ENCODE measurements at places on chromosomes 4 and X.

DNA sequence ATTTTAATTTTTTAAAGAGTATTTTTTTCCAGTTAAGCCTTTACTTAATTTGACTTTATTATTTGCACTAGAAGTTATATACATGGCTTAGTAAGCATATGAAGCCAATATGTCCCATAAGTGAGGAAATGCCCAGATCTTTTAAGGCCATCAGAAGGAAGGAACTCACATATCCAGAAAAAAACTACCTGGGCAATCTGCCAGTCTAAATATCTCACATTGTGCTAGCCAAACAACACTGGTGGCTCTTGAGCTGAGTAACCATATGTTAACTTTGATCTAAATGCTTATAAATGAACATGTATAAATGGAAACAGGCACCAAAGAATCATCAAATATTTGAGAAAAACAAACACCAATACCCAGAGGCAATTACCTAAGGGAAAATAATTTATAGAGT is 138.6 kb upstream of the APOOL start:
- peak; percentile 13 for DNase-seq

- DNase-seq, result no peak
Observed at GRCh38 chr4:3314706-3315260, 22.0 kb downstream of the RGS12 start.

DNA sequence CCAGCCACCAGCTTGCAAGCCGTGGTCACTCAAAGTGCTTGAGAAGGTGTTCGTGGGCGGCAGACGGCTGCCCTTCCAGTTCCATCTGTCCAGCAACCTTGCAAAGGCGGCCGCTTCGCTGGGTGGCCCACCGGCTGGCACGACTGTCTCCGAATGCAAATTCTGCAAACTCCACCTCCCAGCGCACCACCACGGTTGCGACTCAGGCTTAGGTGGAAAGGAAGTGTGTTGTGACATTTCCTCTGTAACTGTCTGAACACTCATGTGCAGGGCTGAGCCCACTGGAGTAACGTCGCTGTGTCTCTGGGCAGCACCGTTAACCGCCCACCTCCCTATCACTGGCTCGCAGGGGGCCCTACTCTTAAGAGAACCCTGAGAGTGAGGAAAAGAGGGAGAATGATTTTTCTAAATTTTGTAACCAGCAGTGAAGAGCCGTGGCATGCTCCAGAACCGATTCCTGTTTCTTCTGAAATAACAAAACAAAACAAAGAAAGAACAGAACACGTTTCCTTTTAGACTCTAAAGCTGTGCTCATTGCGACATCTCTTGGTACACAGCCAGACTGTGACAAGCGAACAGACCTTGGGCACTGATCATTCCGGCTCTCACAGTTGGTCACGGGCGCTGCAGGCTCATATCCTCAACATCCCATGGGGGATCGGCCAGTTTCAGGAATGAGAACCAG is at the start of gene P2RY8:
P2RY8 (minus strand) TSS at position 155 of the 685 bp plus-strand sequence. CDS start 70,627 bp downstream, outside the sequence.
- no peak for DNase-seq

- no peak for DNase-seq
Observed at GRCh38 chr4:38523524-38524448, 140.2 kb upstream of the KLF3 start.

DNA sequence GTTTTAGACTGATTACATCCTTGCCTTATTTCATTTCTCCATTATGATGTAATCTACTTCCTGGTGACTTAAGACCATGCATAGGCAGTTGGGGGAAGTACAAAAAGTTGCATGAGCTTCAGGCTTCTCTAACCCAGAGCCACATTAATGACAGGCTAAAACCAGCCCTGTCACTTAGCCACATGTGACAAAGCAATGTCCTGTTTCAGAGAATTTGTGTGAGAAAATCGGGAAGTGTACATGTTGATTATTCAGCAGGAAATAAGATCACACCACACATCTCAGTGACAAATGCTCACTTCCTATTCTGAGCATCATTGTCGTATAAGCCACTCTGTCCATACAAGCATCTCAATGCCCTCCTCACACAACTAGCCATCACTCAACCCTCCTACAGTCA is 98.5 kb upstream of the MAGEB16 start:
- no peak for DNase-seq

- DNase-seq, result no peak
Observed at GRCh38 chr4:134201216-134202161, at the start of gene PABPC4L. TSS of gene PABPC4L (minus strand) at chr4:134201789. CDS start at chr4:134201019, 770 bp downstream.

GRCh38 chrX:39214387-39215126 is 413.3 kb downstream of the MID1IP1 start:
- DNase-seq, result no peak

DNA sequence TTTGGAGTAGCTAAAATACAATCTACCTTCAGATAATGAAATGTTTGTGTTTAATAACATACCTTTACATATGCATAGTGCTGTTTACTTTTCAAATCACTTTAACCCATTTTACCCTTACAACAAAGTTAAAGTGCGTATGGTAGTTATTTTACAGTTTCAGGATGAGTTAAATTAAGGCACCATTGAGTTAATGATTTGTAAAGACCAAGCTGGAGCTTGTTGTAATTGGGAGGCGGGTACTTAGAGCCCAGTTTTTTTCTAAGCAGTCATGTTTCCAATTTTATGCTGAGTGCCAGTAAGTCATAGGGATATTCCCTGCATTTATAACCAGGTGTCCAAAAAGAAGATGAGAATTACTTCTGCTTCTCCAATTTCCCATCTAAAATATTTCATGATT is 84.2 kb upstream of the NRK start:
- DNase-seq, result no peak

GRCh38 chrX:19720236-19720635 is 167.2 kb downstream of the SH3KBP1 start:
- DNase-seq, result no peak
